CD8-positive, alpha-beta memory T cell (primary cell): ENCODE measurements at places on chromosomes 6 and 20.

DNA sequence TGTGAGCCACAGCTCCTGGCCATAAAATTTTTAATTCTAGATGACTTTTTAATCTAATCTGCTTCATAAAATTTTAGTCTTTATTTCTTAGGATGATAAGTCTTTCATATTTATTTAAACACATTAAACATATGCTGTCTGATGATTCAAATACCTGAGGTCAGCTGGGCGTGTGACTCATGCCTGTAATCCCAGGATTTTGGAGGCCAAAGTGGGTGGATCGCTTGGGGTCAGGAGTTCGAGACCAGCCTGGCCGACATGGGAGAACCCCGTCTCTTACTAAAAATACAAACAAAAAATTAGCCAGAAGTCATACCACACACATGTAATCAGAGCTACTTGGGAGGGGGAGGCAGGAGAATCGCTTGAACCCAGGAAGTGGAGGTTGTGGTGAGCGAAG, 53.1 kb downstream of the RBM24 start:
- no peak for DNase-seq

DNA sequence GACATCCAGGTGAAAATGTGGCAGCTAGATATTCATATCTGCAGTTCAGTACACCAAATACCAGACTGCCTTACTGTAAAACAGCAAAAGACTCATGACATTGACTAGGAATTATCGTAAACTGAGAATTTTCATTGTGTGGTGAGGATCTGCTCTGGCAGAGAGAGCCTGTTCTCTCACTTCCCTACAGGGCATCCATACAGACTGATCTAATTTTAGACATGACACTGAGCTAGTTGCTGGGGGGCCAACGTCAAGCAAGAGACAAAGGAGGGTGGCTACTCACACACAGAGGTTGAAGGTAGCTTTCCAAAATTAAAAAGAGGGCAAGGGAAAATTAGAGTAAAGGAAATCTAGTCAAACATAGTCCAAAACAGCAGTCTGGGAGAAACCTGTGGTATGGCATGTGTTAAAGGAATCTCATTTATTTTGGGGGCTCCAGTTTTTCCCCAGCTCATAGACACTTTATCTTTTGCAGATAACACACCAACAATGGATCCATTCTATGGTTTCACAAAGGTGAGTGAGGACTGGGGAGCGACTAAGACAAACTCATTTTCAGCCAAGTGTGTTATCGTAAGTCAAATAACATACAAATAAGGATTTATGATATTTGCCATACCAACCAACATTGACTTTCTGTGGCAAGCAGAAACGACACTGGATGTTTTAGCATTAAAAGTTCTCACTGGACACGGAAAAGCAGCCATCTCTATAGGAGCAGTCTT, 36.6 kb upstream of the NHSL1 start:
- DNase-seq, result no peak

- DNase-seq, result no peak
Measured at GRCh38 chr6:120056085-120056484, 706.5 kb upstream of the MAN1A1 start.

- no peak for DNase-seq
Measured at GRCh38 chr20:32634041-32634805, 39.5 kb downstream of the C20orf203 start.

GRCh38 chr6:36853325-36853724, 14.1 kb upstream of the CPNE5 start:
- no peak for DNase-seq

DNA sequence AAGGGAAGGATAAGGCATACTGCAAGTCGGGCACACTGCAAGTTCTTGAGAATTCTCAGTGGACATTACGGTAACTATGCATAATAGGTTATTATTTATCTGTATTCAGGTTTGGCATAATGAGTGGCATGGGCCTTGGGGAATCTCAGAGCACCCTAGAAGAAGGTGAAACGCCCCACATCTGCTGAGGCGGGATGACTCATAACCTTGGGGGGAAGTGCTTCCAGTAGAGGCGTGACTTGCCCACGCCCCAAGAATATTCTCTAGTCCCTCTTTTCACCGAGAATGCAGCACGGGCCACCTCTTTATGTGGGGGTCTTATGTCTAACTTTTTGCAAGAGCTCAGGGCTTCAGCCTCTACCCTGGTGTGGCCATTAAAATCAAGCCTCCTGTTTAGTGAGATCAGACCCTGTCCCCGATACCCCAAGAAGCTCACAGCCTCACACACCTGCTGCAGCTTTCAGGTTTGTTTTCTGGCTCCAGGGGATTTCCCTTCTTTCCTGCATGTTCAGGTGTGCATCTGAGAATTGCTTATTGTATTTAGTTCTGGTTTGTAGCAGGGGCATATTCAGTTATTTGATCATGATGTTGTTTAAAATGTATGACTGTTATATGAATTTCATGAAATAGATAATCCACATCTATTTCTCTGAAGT, 19.1 kb downstream of the ZFP64 start:
- no peak for DNase-seq

GRCh38 chr6:41050536-41050935, 2.5 kb upstream of the APOBEC2 start:
- no peak for DNase-seq
